Cortex of kidney (tissue), 1 donor: ENCODE measurements at places on chromosomes 13 and 19.

DNA sequence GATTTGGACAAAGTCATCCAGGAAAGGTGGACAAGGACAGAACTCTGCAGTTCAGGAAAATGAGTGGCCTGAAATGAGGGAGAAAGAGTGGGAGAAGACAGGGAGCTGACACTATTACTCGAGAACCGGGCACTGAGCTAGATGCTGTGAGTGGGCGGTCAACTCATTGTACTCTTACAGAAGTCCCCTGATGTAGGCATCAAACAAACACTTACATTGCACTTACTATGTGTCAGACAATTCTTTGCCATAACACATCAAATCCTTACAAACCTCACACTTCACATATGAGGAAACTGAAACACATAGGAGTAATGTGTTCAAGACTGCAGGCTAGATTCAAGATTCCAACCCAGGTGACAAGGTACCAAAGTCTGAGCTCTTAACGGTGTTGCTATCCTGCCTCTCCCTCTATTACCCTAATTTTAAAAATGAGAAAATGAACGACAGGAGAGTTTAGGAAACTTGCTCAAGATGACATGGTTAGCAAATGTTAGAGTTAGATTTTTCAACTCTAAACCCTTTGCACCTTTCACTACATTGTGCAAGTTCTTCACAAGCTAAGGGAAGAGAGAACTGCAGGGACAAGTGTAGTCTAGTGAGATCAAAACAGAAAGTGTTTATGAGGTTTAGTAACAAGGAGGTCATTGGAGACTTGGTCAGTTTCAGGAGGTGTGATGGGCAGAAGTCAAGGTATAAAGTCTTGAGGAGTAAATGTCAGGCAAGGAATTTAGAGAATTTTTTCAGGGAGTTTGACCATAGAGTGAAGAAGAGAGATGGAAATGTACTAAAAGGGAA, 4.9 kb upstream of the MEDAG start:
- DNase-seq, result no peak

DNA sequence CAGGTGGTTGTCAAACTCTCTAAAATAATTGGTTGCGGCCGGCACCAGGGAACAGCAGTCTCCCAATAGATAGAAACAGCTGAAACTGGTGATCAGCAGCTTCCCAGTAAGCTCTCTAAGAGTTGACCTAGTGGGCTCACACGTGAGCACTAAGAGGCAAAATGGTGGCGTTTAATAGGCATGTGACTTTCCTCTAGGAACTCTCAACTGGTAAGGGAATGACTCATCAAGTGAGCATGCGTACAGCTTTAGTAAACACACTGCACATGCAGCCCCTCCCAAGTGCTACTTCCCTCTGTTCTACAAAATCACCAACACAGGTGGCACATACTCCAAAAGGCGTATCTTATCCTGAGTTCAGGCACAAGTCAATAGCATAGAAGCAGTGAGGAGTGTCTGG, 41.7 kb downstream of the TNFSF11 start:
- DNase-seq, result no peak

- no peak for DNase-seq
Observed at GRCh38 chr19:1650650-1651567, 1.5 kb downstream of the TCF3 start.

DNA sequence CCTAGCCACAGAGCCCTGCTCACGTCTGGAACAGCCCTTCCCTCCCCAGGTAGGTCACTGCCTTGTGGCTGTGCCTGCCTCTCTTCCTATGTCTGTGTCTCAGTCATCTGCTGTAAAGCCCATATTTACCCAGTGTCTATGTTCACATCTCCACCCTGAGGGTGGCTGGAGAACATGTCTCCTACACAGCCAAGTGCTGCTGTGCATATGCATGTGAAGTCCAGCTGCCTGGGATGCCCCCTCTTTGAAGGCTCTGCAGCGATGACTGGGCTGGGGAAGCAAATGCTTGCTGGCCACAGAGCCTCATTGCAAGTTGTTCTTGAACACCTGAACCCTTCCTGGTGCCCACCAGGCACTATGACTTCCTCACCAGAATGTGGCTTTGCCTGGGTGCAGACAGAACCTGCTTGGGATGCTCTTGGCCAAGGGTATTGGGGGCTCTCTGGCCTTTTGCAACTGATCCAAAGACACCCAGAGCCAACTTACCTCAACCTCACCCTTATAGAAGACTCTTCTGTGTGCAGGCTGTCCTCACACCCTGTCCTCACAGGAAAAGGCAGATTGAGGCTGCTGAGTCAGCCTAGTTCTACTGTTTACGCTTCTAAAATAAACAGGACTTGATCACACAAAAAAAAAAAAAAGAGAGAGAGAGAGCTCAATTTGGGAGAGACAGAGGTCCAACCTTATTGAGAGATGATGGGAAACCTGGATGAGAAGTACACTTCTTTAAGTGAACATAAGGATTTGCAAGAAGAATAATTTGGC, 26.5 kb downstream of the MRPL57 start:
- DNase-seq, result no peak

DNA sequence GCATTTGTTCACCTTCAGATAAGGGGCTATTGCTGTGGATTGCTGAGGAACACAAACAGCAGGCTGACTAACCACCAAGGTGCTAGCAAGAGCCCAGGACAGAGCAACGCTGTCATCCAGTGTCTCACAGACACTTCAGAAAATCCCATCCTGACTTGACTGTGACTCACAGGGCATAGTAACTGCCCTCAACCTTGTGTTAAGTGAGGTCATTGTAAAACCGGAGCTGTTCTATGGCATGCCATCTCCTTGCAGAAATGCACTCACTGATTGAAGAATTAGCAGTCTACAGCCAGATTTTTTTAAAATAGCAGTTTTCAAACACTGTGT, 51.1 kb downstream of the TNFRSF19 start:
- DNase-seq, result no peak

GRCh38 chr13:111115965-111116521, 933 bp downstream of the ARHGEF7 start:
- no peak for DNase-seq

- no peak for DNase-seq
Observed at GRCh38 chr13:26280295-26280694, 26.4 kb downstream of the CDK8 start.

- no peak for DNase-seq
Observed at GRCh38 chr19:1540365-1540925, 16.6 kb downstream of the PLK5 start.

DNA sequence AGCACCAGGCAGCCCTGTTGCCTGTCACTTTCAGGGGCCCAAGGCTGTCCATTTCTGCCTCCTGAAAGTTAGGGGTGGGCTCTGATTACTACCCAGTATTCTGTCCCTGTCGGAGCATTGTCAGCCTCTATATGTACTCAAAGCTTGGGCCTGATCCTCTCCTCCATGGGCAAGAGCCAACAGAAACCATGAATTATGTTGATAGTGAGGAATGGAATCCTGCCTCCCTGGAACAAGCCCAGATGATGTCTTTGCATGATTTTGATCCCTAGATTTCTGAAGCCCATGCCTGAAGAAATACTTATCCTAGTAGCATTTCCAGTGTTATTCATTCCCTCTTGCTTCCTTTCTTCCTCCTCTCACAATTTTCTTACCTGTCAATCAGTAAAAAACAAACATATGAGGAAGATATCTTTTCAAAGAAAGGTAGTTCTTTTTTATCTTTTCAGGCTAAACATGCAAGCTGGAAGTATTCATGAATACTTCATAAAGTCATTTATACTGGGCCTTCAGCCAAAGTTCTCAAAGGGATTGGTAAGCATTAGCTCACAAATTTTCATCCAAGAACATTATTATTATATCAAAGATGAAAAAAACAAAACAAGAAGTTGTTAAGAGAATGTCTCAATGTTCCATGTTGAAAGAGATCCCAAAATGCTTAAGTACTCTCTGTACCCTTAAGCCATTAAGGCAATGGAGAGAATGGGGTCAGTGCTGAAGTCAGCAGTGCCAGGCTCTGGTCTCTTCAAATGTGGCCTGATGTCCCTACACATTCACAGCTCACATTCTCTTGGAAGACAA, 171.7 kb downstream of the NHLRC3 start:
- no peak for DNase-seq

GRCh38 chr13:39415008-39415802, 187.8 kb downstream of the LHFPL6 start:
- DNase-seq, result no peak

DNA sequence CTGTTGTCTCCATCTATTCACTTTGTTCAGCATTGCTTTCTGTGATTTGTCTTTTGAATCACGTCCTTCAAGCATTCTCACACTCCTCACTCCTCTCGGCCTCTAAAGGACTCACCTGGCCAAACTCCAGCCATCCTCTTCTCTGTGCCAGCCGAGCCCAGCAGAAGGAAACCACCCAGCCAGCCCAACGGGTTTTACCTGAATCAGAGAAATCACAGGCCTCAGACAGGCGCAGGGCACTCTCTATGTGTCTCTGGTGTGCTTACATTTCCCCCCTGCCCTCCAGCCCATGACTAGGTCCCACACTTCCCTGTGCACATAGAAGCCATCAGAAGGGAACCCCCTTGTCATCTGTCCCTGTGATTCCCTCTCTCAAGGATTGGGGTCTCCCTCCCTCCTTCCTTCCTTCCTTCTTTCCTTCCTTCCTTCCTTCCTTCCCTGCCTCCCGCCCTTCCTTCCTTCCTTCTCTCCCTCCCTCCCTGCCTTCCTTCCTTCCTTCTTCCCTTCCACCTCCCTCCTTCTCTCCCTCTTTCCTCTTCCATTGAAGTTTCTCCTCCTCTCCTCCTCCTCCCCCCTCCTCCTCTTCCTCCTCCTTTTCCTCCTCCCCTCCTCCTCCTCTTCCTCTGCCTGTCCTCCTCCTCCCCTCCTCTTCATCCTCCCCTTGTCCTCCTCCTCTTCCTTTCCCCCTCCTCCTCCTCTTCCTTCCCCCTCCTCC, 8.8 kb upstream of the ZNF541 start:
- DNase-seq, result no peak

DNA sequence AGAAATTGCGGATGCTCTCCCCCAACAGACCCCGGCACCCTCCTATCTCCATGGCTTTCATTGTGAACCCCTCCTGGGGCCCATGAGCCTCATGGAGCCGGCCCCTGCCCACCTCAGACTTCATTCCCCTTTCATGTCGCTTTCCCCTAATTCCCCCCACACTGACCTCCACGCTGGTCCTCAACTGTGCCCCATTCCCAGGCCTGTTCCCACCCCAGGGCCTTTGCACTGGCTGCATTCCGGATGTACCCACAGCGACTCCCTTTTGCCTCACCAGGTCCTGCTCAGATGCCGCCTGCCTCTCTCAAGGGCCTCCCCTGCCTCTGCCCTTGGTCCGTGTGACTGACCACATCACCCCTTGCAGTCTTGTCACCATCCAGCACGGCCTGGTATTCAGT, 13.3 kb downstream of the SLC27A1 start:
- DNase-seq, result no peak

DNA sequence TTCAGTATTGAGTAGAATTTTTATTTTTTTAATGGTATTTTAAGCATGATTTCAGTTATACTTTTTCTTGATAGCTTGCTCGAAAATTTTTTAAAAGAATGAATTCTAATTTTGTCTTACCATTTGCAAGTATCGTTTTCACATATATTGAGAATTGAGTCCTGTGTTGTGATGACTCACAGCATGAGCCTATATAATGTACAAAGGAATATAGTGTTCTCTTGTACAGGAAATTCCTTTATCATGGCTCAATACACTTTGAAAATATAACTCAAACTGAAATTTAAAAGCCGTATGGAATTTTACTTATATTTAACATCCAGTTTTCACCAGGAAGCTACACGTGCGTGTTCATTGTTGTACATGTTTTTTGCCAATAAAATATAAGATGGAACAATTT, 161.1 kb upstream of the TMTC4 start:
- DNase-seq, result no peak
